ENCODE measurements at places on chromosomes 5 and 9. TPM values are rescaled to one million over a fixed set of nuclear protein-coding genes. Genes with fewer than 3 reads are reported as not detected.

Gene REEP2
- total RNA-seq, result not detected

Gene ZNF618
- 0.94 TPM for total RNA-seq

Gene CER1
- total RNA-seq, result not detected

Gene ACOT12
- total RNA-seq, result 0.31 TPM

Data from mononuclear cell (primary cell).